ENCODE measurements at places on chromosomes 11 and 22.

DNA sequence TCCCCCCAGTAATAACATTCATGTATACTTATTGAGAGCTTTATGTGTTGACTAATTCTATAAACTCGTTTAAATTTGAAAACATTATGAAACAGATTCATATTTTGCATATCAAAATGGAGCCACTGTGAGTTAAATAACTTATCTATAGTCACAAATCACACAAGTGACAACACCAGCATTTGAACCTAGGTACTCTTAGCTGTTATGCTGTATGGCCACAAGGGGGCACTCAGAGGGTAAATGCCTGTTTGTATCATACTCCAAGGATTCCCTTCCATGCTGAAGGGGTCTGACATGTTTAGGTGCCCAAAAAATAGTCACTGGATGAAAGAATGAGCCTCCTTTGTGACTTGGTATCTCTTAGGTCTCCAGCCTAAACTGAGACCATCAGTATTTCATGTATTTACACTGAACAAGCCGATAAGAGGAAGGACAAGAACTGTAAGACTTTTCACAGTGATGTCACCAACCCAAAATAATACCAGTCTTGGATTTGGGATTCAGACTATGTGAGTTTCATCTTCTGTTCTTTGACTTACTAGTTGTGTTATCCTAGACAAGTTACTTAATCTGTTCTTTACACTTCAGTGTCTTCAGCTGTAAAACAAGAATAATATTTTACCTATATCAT lies 12.2 kb upstream of the OR52D1 start:
- peak; percentile 49 for DNase-seq

DNA sequence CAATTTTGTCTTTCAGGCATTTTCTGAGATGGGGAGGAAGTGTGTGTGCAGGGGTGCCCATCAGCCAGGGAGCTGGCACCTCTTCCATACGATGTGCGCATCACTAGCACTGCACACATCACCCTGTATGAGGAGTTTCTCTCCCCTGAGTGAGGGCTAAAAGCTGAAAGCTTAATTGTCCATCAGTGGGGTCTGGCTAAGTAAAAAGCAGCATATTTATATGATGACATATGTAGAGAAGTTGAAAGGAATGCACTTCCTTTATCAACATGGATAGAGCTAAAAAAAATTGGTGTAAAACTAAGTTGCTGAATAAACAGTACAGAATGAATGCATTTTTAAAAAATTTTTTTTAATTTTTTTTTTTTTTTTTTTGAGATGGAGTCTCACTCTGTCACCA lies 4.0 kb downstream of the VSTM5 start:
- DNase-seq = peak; percentile 17

DNA sequence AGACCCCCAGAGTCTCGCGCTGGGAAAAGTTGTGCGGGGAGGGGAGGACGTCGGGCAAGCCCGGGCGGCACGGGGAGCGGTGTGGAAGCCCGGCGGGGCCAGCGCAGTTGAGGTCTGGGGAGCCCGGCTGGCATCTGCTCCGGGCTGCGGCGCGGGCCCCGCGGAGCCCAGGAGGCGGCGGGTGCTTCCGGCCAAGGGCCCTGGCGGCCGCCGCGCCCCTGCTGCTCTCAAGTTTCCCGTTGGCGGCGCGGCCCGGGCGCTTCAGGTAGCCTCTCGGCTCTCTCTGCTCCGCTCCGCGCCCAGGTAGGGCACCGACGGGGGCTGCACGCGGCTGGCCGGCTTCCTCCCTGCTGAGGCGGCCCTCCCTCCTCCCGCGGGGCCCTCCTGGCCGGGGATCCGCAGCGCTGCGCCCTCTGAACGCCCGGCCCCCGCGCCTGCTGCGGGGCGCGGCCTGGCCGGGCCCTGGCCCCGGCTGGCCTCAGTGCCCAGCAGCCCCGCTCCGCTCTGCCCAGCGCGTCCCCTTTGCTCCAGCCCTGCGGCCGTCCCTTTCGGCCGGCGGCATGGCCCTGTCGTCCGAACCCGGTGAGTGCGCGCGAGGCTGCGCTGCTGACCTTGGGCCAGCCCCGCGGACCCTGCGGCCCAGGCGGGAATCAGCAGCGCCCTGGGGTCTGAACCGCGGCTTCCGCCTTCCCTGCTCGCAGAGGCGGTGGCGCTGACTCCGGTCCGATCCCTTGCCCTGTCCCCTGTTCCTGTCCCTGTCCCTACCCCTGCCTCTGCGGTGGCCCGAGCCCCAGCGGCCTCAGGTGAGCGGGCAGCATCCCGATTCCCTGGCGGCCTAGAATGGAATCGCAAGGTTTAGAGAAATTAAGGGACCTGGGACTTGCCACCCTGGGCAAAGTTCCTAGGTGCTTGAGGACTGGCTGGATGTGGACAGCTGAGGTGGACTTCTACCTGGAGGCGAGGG lies 4.3 kb upstream of the AMPD3 start:
- peak; percentile 15 for DNase-seq

DNA sequence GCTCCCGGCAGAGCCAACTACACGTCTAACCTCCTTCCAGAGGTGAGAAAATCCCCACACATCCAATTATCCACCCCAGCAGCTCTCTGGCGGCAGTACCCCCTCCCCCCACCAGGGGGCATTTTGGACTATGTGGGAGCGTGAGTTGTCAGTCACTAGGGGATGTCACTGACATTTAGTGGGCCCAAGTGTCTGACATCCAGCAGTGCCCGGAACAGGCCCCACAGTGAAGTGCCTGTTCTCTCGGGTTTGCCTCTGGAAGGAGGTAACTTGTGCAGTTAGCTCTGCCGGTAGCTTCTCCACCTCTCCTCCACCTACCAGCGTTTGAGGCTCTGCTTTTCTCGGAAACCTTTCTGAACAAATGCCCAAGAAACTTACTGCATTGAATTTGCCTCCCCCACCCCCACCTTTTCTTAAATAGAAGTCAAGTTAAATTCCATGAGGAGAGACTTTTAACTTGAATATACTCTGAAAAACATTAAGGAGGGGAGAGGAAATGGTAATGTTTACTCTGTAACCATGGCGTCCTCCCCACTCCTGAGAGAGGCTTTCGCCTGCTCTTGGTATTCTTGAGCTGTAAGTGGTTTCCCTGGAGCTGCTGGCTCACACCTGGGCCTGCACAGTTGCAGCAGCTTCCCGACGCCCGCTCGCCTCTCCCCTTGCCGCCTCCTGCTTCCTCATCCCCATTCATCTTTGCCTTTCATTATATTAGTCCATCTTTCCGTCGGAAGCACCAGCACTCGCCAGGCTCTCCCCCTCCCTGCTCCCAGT lies 112.8 kb downstream of the WNT7B start:
- DNase-seq = peak; percentile 50

DNA sequence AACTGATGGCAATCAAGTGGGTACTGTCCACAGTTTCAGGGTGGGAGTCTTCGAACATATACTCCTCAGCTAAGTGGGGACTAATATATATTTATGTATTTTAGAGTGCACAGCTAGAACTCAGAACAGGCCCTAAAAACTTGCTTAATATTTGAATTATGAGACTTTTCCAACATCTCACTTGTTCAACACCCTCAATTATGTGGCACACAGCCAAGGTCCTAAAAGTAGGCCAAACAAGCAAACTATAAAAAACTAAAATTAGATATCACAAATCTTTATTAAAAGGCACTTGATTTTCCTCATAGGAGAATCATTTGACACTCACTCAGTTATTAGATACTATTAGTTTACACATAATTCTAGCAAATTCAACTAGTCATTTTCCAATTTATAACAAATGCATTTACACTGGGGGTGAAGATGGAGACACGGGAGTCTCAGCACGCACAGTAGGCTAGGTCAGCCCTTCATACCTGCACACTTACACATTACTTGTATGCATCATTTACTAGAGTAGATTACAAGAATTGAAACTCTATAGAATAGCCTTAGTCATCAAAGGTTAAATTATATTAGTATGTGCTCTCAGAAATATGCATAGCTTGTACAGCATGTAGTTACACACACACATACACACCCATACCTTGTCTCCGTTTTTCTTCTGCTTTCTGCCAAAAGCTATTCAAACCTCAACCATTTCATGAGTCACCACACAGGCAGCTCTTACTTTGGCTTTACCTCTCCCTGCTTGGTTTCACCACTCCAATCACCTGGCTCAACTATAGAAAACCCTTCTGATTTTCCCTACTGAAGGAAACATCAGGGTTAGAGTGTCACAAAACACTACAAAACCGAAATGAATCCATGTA lies 171.5 kb downstream of the SBF2 start:
- peak; percentile 76 for DNase-seq

- no peak for DNase-seq
Measured at GRCh38 chr11:109590782-109591181, 168.8 kb downstream of the C11orf87 start.

DNA sequence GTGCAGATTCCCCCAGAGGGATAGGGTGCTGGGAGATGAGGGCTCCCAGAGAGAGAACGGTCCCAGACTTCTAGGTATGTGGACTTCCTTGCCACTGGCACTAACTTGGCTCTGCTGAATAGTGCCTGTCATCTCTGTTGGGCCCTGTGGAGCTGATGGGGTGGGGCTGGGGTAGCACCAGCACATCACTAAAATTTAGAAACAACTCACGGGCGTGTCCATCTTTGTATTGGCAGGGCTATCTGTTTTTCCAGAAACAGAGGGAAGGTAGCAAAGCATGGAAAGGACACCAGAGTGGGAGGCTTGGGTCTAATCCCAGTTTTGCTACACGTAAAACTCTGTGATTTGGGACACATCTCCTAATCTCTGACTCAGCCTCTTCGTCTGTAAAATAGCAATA lies 25.8 kb downstream of the SWAP70 start:
- DNase-seq = no peak

GRCh38 chr11:87966694-87967093 lies 208.5 kb downstream of the RAB38 start:
- DNase-seq = no peak

GRCh38 chr11:31237819-31238760 lies 131.4 kb downstream of the DCDC1 start:
- DNase-seq = peak; percentile 1

DNA sequence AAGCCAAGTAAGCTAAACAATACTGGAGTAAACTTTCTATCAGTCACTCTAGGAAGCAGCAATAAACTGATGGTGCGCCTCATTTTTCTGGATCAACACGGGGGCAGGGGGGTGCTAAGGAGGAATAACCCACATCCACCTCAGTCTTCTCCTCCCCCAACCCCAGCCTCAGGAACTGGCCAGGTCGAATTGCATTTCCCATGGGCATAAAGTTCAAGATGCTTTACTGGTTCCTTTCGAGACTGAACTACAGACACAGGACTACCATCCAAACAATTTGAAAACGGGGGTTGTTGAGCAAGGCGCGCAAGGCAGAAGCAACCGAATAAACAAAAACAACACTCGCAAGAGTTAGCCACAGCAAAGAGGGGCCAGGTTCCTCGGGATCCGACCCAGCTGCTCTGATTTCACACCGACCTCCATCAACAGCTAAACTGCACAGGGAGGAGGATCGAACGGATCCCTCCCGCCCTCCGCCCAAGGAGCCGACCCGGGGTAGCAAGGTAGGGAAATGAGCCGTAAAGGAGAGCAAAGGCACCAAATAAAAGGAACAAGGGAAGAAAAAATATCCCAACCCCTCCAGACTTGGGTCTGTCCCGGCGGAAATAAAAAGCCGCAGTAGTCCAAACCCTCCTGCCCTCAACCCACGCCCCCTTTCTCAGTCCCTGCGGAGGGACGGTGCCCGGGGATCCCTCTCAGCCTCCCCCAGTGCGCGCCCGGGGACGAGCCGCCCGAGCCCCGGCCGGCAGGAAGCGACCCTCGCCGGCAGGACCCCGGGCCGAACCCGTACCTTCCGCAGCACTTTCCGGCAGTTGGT lies 801 bp downstream of the SESN3 start:
- peak; percentile 20 for DNase-seq

DNA sequence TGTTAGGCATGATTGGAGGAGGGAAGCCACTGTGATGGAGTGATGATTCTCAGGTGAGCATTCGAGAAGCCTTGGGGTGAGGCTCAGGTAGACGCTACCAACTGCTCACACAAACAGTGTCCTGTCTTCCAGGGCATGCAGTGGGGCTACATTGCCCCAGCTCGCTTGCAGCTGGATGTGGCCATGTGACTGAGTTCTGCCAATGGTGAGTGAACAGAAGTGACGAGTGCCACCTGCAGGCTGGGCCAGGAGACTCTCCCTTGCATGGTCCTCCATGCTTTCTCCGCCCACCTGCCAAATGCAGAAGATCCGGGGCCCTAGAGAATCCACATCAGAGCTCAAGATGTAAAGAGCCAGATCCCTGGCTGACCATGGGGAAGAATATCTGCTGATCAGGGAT lies 195.9 kb downstream of the BCR start:
- DNase-seq = peak; percentile 4

- no peak for DNase-seq
Measured at GRCh38 chr22:28064920-28065319, 145.9 kb upstream of the PITPNB start.

GRCh38 chr22:23688121-23688520 lies 2.7 kb upstream of the RGL4 start:
- no peak for DNase-seq

DNA sequence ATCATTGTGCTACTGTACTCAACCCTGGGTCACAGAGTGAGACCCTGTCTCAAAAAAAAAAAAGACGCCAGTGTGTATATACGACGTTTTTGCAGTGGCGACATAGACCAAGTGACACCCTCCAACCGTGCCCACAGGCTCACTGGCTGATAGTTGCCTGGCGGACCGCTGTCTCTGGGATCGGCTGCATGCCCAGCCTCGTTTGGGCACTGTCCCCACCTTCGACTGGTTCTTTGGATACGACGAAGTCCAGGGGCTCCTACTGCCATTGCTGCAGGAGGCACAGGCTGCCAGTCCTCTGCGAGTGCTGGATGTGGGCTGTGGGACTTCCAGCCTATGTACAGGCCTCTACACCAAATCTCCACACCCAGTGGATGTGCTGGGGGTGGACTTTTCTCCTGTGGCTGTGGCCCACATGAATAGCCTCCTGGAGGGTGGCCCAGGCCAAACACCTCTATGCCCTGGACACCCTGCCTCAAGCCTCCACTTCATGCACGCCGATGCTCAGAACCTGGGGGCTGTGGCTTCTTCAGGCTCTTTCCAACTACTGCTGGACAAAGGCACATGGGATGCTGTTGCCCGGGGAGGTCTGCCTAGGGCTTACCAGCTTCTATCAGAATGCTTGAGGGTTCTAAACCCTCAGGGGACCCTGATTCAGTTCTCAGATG lies 1.3 kb downstream of the CSKMT start:
- DNase-seq = no peak

GRCh38 chr11:78416285-78417174 lies 1.1 kb downstream of the GAB2 start:
- DNase-seq = peak; percentile 89

DNA sequence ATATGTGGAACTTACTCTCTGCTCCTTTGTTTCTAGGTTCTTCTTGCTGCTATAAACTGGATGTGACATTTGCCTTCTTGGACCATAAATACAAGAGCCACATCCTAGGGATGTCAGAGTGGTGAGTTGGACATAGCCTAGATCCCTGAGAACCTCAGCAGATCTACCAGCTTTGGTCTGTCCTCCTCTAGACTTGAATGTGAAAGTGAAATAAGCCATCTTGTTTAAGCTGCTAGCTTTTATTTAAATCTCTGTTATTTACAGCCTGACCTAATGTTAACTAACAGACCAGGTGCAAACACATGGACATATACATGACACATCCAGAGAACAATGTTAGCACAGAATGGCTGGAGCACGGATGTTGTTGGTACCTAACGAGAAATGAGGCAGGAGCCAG lies 36.0 kb downstream of the SLN start:
- no peak for DNase-seq

GRCh38 chr22:39434243-39434653 lies 22.6 kb upstream of the MGAT3 start:
- no peak for DNase-seq

GRCh38 chr11:65426839-65427690 lies 4.5 kb downstream of the NEAT1 start:
- peak; percentile 72 for DNase-seq

GRCh38 chr11:75733431-75734107 lies 15.9 kb downstream of the MOGAT2 start:
- DNase-seq = no peak

GRCh38 chr11:130897262-130898182 lies 18.8 kb downstream of the SNX19 start:
- peak; percentile 99 for DNase-seq
